GM13976 (cell line): ENCODE measurements at places on chromosomes 16 and 17.

DNA sequence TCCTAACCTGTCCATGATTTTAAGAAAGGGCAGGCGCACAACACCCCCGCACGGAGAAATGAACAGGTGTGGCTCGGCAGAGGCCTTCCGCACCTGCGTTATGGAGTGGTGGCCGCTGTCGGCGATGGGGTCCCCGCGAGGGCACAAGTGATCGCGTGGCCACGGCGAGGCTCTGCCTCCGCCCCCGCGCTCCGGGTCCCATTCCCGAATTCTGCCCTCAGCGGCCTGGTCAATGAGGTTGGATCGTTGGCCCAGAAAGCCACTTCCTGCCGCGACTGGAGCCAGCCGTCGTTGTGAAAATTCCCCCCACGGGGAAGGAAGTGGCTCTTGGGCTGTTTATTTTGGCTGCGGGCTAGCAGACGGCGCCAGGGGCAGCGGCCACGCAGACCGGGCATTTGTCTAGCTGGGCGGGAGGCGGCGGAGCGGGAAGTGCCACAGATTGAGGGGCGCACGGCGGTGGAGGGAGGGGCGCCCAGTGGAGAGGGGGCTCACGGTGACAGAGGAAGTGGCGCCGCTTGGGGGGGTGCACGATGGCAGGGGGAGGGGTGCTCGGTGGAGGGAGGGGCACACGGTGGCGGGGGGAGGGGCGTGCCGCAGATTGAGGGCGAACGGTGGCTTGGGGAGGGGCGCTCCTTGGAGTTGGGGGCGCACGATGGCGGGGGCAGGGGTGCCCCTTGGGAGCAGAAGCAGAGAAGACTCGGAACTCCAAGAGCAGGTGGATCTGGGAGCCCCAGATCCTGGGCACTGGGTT is 25.0 kb downstream of the MRC2 start:
- peak; percentile 63 for DNase-seq

- no peak for DNase-seq
Observed at GRCh38 chr17:2380950-2381649, 19.8 kb downstream of the MNT start.

DNA sequence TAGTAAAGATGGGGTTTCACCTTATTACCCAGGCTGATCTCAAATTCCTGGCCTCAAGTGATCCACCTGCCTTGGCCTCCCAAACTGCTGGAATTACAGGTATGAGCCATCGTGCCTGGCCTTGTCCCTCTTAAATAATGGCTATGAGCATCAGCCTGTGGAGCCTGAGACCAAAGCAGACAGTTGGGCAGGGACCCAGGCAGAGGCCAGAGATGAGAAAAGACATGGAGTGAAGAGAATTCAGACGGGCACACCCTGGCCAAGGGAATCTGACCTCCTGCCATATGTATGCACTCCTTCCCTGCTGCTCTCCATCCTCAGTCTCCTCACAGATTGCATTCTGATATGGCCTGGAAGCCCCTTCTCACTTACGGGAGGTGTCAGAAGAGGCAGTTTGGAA is 98.4 kb upstream of the DNAH9 start:
- no peak for DNase-seq

GRCh38 chr17:8412089-8412488 is 14.5 kb upstream of the RNF222 start:
- DNase-seq = no peak

DNA sequence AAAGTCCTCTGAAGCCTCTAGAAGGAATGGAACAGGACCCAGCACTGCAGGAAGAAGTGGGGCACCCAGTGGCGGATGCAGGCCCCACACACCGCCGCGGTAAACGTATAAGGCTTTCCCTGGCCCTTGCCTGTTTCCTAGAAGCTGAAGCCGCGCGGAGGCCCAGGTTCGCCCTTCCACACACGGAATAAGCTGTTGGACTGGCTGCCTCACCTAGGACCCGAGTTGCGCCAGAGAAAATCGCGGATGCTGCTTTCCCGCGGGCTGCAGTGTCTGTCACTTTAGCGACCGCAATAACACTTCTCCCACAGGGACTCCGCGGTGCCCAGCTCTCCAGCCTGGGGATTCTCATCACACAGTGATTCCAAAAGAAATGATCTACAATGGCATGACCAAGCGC is 1736.9 kb downstream of the TP53TG3F start:
- no peak for DNase-seq

DNA sequence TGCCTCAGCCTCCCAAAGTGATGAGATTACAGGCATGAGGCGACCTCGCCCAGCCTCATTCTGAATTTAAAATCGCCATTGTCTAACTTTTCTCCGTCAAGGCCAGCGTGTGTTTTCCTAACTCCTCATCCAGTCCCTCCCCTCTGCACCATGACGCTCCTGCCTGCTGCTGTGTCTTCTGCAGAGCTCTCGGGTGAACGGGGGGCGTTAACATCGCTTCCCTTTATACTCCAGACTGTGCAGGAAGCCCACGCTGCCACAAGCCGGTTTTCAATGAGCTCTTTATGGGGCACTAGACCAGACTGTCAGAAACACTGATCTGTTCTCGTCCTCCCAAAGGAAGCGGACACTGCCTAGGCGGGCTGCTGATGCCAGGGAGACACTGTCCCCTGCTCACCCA is 13.2 kb downstream of the AANAT start:
- DNase-seq = peak; percentile 60
